ENCODE measurements at places on chromosomes 4 and X.
A peak's percentile ranks its signal among the peaks of the same experiment; 100 is the strongest.

DNA sequence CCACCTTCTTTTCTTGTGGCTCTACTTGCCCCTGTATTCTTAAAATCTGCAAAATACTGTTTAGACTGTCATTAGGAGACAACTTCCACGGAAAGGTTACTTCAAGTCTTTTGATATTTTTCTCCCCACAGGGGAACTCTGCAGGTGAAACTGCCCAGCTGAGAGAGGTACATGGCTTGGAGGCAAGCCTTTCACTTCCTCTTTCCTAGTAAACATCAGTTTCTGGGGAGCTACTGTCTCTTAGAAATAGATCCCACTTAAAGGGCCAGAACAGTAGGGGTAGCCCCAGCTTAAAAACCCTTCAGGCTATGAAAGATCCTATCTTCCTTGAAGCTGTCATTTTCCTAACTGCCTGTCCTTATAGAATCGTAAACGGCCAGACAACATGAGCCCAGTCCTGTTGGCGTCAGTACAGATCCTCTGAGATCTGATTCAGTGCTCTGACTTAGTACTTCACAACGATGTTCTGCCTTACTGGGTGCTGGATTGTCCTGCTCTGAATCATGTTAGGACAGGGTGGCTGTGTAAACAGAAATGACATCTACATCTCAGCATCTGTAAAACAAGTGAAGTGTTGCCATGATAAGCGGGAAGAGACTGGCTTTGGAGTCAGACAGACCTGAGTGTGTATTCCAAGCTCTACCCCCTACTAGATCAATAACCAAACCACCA lies 102.1 kb downstream of the ITIH6 start:
- DNase-seq, result peak; percentile 84

GRCh38 chrX:123185721-123186120 lies 1.6 kb downstream of the GRIA3 start:
- no peak for DNase-seq

DNA sequence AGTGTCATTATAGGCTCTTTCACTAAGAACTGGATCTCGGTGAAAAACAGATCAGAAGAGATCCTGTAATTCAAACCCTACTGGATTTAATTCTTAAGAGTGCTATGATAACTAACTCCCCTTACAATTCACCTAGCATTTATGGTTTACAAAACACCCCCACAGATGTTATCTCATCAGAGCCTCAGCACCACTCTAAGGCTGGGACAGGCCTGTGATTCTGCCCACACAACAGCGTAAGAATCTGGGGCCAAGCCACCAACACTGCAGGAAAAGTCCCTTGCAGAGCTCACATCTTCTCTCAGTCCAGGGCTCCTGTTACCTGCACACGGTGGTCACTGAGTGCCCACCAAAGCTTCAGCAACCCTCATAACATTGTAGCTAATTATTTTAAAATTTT lies 8.9 kb downstream of the MFAP3L start:
- no peak for DNase-seq

- no peak for DNase-seq
Observed at GRCh38 chr4:71550220-71551165, 211.7 kb downstream of the SLC4A4 start.

DNA sequence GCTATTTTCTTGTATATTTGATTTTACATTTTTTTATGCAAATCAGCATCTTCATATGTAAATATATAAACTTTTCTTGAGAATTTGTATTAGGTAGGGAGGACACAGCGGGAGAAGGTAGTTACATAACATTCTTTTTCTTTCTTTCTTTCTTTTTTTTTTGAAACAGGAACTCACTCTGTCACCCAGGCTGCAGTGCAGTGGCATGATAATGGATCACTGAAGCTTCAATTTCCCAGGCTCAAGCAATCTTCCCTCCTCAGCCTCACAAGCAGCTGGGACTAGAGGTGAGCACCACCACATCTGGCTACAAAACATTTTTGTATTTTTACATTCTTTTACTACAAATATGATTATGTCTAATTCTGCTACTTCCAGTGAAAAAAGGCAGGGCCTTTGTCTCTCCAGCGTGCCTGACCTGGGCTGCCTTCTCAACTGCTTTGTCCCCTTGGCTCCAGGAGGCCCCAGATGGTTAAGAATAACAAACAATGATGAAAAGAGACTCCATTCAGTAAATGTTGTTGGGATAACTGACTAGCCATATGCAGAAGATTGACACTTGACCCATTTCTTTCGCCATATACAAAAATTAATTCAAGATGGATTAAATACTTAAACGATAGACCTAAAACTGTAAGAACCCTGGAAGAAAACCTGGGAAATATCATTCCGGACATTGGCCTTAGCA lies 46.5 kb upstream of the FAT4 start:
- no peak for DNase-seq

DNA sequence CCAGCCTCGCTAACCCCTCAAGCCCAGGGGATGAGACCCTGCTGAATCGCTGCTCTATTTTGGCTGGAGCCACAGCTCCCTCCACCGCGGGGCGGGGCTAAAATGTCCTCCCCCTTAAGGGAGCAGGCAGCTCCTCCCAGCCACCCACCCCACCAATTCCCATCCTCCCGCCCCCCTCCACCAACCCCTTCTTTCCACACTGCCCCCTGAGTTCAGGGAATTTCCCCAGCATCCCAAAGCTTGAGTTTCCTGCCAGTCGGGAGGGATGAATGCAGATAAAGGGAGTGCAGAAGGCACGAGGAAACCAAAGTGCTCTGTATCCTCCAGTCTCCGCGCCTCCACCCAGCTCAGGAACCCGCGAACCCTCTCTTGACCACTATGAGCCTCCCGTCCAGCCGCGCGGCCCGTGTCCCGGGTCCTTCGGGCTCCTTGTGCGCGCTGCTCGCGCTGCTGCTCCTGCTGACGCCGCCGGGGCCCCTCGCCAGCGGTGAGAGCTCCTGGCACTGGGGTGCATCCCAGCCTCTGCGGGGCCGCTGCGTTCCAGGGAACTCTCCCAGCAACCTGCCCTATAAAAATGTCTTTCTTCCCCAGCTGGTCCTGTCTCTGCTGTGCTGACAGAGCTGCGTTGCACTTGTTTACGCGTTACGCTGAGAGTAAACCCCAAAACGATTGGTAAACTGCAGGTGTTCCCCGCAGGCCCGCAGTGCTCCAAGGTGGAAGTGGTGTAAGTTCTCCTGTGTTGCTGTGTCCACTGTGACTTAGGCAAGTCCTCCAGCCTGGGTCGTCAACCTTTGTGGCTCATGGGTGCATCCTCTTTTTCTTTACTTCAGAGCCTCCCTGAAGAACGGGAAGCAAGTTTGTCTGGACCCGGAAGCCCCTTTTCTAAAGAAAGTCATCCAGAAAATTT lies at the start of gene CXCL6:
CXCL6 (plus strand) TSS at position 306 of the 907 bp plus-strand sequence; CDS start at position 379, 73 bp downstream.
- DNase-seq, result peak; percentile 50

DNA sequence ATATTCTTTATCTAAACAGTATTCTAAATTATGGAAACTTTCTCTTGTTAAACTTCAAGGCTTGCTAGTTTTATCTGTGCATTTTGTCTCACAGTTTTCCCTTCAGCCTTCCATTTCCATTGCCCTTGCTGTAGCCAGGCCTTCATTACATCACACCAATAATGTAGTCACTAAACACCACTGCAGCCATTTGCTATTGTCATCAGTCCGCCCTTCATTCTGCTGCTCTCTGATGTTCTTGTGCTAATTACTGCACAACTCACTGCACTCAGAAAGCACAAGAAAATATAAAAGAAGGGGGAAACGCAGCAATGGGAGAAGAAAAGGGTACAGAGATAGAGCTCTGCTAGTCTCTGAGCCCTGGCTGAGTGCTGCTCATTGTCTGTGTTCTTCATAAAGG lies 239.6 kb upstream of the FSTL5 start:
- DNase-seq, result no peak

GRCh38 chr4:71832049-71832448 lies 48.2 kb upstream of the GC start:
- DNase-seq, result no peak

DNA sequence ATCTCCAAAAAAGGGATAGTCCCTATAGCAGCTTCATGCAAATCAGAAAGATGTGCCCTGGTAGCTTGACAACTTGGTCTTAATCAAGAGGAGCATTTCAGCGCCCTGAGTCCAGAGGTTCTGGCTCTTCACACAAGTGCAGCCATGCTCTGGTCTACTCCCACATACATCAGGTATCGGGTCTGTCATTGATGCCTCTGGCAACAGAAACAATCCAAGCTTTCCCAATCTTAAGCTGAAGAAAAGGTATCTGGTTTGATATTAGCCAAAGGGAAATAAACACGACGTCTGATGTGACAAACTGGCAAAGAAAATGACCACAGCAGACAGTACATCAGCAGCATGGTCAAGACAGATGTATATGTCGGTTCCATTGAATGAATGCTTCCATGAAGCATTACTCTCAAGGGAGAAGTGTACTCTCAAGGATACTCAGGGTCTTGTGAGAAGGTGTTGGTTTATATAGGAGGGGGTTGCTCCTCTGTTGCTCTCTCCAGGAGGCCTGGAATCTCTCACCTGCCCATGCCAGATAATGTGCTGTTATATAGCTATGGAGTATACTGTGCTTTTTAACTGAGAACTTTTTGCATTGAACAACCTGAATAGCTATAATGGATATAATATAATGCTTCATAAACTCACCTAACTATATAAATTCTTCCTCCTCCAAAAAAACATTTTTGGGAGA lies 879.6 kb upstream of the PCDH10 start:
- no peak for DNase-seq

DNA sequence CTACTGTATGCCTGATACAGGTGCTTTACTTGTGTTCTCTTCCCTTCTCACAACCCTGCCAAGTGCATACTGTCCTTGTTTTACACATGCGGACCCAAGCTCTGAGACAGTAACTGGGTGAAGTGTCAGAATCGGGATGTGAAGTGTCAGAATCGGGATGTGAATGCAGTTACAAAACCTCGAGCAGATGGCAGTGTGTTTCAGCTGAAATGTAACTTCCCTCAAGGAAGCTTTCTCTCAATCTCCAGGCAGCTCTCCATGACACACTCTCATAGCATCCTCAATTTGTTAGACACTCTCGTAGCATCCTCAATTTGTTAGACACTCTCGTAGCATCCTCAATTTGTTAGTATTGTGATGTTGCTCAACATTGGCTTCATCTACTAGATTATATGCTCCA lies 1.1 kb upstream of the HPSE start:
- no peak for DNase-seq

- DNase-seq, result no peak
Observed at GRCh38 chr4:186104114-186104889, at the start of gene FAM149A. TSS of gene FAM149A (plus strand) at chr4:186104704.

DNA sequence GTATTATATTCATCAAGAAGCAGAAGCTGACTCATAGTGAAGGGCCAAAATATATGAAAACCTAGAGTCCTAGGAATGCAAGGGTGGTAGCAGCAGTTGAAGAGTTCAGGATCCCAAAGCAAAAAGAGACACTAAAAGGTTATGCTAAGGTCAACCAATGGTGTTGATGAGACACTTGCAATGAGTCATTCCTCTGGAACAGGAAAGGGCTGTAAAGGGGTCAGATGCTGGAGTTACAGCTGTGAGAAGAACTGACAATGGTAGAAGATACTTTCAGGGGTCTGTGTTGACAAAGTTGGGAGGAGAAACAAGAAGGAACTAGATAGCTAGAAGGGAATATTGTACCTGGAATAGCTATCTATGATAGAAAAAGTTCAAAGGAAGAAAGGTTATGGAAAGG lies 47.5 kb downstream of the ZGRF1 start:
- DNase-seq, result no peak

- DNase-seq, result no peak
Observed at GRCh38 chr4:123786163-123786915, 389.7 kb downstream of the SPRY1 start.

DNA sequence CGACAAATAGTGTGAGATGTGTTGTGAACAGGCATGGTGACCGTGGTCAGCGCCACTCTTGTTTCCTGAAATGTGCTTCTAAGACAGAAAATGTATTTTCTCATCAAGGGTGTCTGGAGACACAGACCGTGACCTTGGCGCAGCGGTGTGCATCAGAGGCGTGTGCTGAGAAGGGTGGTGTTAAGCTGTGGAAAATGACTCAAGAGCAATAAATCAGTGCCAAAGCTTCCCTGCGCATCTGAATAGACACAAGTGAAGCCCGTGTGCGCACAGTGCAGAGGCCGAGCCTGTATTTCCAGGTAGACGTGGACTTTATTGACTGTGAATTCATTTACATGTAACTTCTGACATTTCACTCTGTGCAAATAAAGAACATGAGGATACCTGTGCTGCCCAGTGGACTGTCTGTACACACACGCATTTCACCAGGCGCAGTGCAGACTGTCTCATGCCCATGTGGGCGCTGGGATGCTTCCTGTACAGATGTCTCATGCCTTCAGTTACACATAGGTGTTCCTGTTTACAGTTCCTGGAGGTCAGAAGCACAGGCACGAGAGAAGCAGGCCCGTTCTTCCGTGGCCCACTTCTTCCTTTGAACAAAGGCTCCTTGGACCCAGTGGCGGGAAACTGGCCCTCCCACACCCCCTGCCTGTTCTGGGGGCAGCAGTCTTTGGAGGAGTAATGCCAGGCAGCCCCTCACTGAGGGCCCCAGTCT lies 31.9 kb downstream of the NSG1 start:
- no peak for DNase-seq

DNA sequence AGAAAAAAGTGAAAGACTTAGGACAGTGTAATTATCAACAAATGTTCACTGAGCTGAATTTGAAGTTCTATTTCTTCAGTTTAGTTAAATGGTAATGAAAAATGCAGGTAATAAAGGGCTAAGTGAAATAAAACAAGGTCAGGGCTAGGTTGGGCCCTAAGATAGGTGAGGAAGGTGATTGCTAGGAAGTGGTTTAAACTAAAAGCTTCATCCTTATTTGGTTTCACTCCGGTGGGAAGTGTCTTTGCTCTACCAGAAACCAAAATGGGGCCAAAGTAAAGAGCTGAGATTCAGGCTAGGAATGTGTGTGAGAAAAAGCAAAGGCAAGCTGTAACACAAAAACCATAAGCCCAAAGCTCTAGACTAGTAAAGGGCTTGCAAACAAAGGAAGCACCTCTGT lies 31.0 kb downstream of the TAB3 start:
- DNase-seq, result no peak

DNA sequence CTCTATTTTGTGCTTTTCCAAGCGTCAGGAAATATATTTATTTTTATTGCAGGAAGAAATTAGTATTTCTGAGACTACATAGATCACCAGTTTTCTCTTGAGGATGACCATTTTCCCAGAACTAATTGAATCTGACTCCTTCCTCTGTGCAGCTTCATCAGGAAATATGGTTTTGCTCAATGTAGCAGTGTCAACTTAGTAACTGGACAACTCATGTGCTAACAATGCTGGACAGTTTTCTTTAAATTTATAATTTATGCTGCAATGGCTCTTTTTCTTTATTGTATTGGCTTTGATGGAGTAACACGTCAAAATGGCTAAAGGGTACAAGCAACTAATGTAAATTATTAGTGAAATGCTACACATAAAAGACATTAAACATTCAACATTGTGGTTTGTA lies 531.5 kb downstream of the ANKRD50 start:
- DNase-seq, result no peak

GRCh38 chrX:30620980-30621618 lies 32.1 kb upstream of the GK start:
- no peak for DNase-seq
